T-helper 9 cell (primary cell): ENCODE measurements at places on chromosomes 1 and 21.

DNA sequence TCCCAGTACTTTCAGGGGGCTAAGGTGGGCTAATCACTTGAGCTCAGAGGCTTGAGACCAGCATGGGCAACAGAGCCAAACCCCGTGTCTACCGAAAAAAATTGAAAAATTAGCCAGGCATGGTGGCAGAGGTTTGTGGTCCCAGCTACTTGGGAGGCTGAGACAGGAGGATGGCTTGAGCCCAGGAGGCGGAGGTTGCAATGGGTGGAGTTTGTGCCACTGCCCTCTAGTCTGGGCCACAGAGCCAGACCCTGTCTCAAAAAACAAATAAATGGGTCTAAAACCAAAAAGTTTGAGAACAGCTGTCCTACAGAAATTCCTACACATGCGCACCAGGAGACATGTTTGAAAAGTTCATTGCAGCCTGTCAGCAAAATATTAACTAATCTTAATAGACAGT lies 5.5 kb downstream of the SCAF4 start:
- DNase-seq: no peak

DNA sequence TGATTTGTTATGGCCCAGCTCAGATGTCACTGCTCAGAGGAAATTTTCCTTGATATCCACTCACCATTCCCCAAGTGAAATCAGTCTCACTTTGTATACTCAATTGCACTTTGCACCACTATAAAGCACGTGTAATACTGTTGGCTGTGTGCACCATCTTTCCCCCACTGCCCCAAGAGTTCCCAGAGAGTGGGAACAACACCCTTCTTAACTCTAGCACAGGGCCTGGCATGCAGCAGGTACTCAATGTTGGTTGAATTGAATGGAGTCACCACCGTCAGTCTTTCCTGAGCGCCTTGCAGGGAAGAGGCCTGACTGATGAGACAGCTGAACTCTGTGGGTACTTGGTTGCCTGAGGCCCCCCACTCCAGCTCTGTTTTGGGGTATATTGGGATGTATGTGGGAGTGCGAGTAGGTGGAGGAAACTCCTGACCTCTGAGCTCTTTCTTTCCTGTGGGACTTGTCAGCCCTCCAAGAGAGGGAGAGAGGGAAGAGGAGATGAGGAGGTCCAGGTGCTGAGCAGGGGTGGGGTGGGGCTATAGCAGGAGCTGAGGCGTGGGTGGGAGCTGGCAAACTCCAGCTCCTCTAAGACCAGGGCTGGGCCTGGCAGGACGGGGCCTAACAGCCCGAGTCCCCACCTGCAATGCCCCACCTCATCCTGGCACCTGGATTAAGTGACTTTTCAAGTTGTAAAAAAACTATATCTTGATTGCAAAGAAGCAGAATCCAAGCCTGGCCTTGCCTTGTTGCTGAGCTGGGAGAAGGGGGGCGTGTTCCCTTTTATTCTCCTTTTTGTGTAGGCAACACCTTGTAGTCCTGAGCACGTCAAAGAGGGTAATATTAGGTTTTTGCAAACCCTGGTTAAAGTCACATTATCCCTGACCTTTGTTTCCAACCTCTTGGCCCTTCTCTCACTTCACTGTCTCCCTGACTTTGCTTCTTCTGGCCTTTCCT lies 19.4 kb upstream of the WASF2 start:
- no peak for DNase-seq

DNA sequence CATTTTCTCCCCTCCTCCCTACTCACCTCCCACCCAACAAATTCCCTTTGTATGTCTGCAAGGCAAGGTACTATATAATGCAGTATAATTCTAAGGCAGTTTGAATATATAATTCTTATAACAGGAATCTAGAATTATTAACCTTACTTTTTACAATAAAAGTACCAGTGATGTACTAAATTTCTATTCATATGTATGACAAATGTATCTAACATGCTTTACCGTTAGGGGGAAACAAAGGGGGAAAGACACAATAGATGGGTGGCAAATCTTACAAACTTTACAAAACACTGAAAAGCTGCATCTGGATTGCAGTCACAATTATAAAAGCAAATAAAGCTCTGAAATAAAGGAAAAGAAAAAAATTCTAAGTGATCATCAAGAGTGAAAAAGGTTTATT lies 2.3 kb downstream of the PIK3R3 start:
- no peak for DNase-seq

- DNase-seq: no peak
Measured at GRCh38 chr1:183239793-183240525, 53.9 kb downstream of the LAMC2 start.

GRCh38 chr1:32199717-32200072 lies 700 bp upstream of the CCDC28B start:
- DNase-seq: no peak

DNA sequence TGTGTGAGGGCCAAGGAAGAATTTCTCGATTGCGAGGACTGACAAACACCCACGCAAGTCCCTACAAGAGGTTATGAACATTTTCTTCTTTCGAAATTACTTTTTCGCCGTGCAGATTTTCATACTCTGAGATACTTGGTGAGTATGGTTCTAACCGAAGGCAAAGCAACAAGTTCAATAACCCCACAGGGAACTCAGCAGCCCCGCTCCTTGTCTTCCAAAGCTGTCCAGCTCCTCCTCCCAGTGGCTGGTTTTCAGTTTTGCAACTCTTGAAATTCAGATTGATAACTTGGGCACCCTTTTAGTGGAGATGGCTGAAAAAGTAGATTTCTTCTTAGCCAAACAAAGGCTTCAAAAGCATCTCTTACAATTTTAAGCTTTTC lies 154.4 kb downstream of the SETD4 start:
- no peak for DNase-seq

DNA sequence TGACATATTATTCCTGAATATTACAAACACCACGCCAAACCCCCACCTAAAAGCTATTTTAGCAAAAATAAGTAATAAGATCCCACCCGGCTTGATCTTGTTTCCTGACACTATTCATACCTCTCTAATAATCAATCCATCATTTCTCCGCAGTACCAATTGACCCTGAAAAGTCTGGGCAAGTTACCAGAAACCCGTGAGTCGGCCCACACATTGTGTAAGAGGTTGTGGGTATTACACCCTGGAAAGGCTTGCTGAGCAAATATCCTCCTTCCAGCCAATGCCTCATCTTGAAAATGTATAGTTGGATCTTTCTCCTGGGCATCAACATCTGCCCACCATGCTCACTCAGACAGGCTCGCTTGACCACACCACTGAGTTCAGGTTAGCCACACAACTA lies 451.0 kb downstream of the TTLL7 start:
- no peak for DNase-seq

DNA sequence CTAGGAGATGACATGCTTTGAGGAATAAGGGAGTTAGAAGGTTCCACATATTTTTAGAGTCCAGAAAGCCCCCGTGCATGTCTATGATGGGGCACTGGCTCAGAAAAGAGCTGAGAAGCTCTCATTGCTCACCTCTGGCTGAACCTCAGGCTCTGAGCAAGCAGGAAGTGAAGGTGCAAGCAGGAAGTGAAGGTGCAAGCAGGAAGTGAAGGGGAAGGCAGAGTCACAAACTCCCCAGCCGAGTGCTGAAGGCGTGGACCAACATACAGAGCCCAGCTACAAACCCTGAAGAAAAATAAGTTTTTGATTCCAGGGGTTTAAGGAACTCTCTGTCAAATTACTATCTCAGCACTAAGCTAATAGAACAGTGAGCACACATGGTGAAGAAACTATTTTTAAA lies 7.0 kb downstream of the KRTAP10-8 start:
- DNase-seq: peak; percentile 37

- DNase-seq: no peak
Measured at GRCh38 chr1:52122384-52122783, 19.5 kb upstream of the ZFYVE9 start.

DNA sequence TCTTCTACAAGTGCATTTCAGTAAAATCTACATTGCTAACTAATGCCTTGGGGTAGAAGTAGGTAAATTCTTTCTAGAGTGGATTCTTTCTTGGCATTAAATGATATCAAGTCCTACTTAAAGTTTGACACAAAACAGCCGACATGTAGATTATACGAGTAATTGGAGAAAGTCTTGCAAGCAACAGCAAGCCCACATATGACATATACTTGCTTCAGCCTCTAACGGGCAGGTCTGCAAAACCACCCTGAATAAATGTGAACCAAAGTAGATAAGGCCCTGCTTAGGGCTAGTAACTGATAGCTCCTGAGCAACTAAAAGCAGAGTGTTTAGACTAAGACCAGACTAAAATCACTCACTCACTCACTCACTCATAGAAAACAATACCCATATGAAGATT lies 203.2 kb downstream of the LTN1 start:
- no peak for DNase-seq

DNA sequence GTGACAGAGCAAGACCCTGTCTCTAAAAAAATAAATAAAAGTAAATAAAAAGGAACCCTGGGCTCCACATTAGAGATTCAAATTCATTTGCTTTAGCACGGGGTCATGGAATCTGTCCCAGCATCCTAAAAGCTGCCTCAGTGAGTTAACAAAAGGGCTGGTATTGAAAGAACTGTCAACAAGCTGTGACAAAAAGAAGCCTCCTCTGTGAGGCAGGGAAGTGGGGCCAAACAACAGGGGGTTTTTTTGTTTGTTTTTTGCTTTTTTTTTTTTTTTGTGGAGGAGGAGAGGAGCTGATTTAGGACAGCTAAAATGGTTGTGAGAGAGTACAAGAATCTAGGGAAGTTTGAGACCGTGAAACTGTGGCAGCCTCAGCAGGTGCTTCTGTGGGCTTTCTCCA lies 115.7 kb downstream of the LIPI start:
- DNase-seq: no peak

DNA sequence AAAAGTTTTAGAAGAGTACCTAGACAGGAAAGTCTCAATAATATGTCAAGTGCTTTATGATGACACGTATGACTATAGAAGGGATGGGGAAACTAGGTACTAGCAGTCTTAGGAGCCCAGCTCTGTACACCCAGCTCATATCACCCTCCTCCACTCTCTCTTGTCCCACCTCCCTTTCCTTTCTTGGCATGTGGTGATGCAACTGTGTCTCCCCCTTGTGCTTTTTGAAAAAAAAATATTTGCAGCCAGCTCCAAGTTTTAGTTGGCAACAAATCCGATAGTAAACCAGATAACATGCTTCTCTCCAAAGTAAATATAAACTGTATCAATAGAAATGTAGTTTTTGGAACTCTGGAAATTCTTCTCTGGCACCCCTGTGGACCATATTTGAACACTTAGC lies 280.7 kb downstream of the PDE4B start:
- DNase-seq: no peak

- no peak for DNase-seq
Measured at GRCh38 chr1:205481629-205482151, 22.8 kb upstream of the CDK18 start.

GRCh38 chr1:3235496-3235895 lies 166.5 kb downstream of the PRDM16 start:
- DNase-seq: no peak

GRCh38 chr1:116572099-116572498 lies 1.3 kb upstream of the CD58 start:
- DNase-seq: no peak

- DNase-seq: no peak
Measured at GRCh38 chr1:92065042-92065441, 10.2 kb downstream of the SETSIP start.

DNA sequence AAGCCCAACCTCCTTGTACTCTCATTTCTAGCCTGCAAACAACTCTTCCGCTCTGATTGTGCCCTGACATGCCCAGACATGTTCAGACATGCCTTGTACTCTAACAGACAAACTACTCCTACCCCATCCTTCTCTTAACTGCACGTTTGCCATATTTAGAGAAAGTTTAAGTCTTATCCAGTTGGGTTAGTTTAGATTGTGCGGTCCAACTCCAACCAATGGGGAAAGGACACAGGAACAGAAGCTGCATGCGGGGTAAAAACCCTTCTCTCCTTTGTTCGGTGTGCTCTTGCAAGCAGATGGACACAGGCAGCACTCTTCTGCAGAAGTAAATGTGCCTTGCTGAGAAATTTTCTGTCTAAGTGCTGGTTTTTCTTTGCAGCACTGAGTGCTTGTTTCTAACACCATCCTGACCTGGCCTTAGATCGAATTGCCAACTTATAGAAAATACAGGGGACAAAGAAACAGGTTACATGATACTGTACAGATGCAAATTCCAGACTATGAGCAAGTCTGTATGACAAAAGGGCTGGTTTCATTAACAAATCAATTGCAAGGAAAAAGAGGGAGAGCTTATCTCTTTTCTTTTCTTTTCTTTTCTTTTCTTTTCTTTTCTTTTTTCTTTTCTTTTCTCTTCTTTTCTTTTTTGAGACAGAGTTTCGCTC lies 35.8 kb upstream of the IFNGR2 start:
- DNase-seq: no peak

- no peak for DNase-seq
Measured at GRCh38 chr21:37405629-37406028, 39.1 kb downstream of the DYRK1A start.

DNA sequence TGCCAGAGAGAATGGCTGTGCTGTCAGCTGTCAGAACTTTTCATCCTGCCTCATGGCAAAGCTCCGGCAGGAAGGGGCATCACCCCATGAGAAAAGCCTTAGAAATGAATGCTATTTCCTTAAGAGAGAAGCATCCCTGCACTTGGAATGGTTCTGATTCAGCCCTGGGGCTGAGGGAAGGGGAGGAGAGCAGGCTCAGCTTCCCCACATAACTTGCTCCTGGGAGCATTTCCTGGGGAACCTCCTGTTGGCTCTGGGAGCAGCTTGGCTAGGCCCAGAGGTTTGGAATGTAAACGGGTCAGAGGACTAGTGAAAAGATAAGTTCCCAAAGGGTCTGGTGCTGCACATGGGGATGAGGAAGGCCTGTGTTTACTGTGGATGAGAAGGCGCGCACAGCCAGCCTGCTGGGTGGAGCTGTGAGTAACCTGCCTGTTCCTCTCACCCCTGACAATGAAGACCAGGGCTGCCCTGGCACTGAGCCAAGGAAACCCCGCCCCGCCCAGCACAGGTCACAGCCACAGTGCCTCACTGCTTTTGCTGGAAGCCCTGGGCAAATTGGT lies 5.0 kb downstream of the PRELP start:
- DNase-seq: peak; percentile 49

DNA sequence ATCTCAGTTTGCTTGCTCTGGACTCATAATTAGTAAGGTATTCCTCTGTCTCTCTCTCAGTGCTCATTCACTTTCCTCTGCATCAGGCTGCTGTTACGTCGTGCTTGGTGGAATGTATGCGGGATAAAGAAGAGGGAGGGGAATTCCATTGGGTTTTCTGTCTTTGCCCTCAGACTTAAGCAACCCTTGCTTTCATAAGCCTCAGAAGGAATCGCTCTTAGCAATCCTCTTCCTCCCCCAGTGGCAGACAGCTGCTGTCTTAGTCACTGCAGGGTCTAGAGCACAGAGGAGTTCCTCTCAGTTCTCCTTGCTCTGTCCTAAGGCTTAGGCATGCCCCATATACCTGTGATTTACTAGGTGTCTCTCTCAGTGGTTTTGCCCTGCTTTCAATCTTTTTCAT lies 19.1 kb upstream of the NTMT2 start:
- DNase-seq: no peak

DNA sequence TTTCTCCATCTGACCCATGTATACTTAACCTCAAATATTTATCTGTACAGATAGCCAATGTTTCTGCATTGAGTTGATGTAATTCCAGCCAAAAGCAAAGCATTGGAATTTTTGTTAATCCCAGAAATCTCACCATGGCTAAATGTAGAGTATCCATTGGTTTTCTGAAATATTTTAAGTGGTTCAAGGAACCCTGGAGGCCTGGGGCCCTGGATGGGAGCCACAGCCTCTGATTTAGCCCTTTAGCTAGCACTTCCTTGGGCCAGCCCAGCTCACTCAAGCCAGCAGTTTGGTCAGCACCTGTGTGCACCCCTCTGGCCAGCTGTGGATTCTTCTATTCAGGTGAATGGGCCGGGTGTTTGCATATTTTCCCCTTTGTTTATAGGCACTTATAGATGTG lies 18.8 kb upstream of the EPS8L3 start:
- no peak for DNase-seq
